Panc1 (cell line): ENCODE measurements at places on chromosomes 6 and 20. TPM values are rescaled to one million over a fixed set of nuclear protein-coding genes. Genes with fewer than 3 reads are reported as not detected.

GRCh38 chr6:163085426-163085825 lies 329.1 kb upstream of the QKI start:
- no peak overlapping the region for H3K27ac ChIP-seq
- DNase-seq: no peak
- no peaks in the 10 kb centered on the region for H3K4me1 ChIP-seq
- H3K4me3 ChIP-seq: no peak overlapping the region

AURKA gene
- total RNA-seq: 115 TPM

TCFL5 gene
- total RNA-seq: 23.8 TPM

TREM2 gene
- not detected for total RNA-seq

COL9A3 gene
- 46.6 TPM for total RNA-seq

DNA sequence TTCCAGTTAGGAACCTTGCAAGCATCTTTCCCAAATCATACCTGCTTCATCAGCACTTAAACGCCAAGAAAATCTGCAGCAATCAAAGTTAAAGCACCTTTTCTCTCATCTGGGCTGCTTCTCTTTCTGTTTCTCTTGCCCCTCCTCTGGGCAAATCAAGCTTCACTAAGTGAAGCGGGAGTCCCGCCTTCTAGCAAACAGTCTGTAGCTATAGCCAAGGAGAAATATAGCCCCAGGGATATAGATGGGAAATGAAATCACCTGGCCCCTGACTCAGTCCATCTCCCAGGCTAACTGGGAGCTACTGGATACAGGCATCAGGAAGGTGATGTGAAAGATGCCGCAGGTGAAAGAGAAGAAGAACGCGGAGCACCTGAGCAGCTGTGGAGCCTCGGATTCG lies 481.9 kb downstream of the C6orf118 start:
- no peaks in the 10 kb centered on the region for H3K27me3 ChIP-seq
- no peak overlapping the region for H3K4me3 ChIP-seq
- H3K4me1 ChIP-seq: no peaks in the 10 kb centered on the region

OPRM1 gene
- total RNA-seq: not detected

- no peak overlapping the region for H3K27ac ChIP-seq
- no peaks in the 10 kb centered on the region for H3K4me1 ChIP-seq
Observed at GRCh38 chr20:8795404-8795803, 273.5 kb upstream of the PLCB4 start.

- no peak overlapping the region for H3K4me3 ChIP-seq
- H3K36me3 ChIP-seq: no peaks in the 10 kb centered on the region
- H3K27ac ChIP-seq: no peak overlapping the region
- no peak for DNase-seq
Observed at GRCh38 chr20:53028337-53029007, 56.3 kb downstream of the TSHZ2 start.

DNA sequence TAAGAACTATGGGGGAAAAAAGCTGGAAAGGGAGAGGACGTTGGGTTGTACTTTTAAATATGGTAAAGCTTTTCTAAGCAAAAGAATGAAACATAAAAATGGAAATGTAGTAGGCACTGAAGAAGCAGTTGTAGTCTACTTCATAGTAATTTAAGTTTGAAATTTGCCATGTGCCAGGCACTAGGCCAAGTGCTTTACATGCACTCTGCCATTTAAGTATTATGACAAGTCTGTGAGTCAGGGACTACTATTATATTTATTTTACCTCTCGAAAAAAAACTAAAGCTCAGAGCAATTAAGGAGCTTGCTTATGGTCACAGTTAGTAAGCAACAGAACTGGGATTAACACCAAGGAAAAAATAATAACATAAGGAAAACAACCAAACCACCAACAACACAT lies 257.8 kb downstream of the GMDS start:
- H3K4me1 ChIP-seq: no peaks in the 10 kb centered on the region
- no peaks in the 10 kb centered on the region for H3K36me3 ChIP-seq
- H3K27ac ChIP-seq: no peak overlapping the region
- no peak overlapping the region for H3K4me3 ChIP-seq

PRRT1 gene
- 1.3 TPM for total RNA-seq

DNA sequence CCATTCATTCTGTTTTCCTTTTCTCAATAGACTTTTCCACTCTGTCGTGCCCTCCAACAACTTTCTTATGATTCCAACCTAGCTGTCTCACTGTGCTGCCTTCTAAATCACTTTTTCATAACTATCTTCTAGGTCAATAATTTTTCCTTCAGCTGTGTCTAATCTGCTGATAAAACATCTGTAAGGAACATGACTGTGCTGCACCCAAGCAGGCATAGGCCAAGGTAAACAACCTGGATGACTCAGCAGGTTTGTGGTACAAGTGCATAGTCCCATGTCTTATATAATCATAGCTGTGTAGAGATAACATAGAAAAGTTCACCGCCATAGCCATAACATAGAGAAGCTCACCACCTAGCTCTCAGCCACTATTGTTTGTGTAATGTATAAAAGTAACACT lies 332.3 kb downstream of the PLCB1 start:
- H3K27ac ChIP-seq: no peak overlapping the region
- H3K4me1 ChIP-seq: no peaks in the 10 kb centered on the region
- DNase-seq: no peak
- no peaks in the 10 kb centered on the region for H3K36me3 ChIP-seq
- H3K4me3 ChIP-seq: no peak overlapping the region

DNA sequence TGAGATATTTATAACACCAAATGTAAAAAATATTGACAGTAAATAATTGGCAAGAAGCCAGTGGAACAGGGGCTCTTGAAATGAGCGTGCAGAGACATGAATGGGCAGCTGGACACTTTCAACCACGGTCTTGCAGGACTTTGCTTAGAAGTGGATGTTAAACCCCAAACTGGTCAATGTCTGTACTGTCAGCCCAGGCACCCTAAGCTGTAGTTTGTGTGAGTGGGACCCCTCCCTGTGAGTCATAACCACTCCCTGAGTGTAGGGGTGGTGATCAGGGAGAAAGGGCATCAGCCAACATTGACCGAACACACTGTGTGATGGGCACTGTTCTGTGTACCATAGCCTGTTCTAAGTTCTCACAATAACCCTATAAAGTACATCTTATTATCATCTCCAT lies 108.6 kb downstream of the FIG4 start:
- H3K27me3 ChIP-seq: no peaks in the 10 kb centered on the region
- H3K27ac ChIP-seq: no peak overlapping the region

GRCh38 chr6:11163932-11164331 lies 52.4 kb upstream of the ERVFRD-1 start:
- no peaks in the 10 kb centered on the region for H3K27me3 ChIP-seq
- H3K36me3 ChIP-seq: no peaks in the 10 kb centered on the region
- H3K27ac ChIP-seq: no peak overlapping the region
- no peaks in the 10 kb centered on the region for H3K4me1 ChIP-seq
- no peak for DNase-seq
- H3K4me3 ChIP-seq: no peak overlapping the region

- H3K27me3 ChIP-seq: no peaks in the 10 kb centered on the region
- no peaks in the 10 kb centered on the region for H3K4me1 ChIP-seq
- no peak overlapping the region for H3K4me3 ChIP-seq
- no peaks in the 10 kb centered on the region for H3K36me3 ChIP-seq
- H3K27ac ChIP-seq: no peak overlapping the region
Observed at GRCh38 chr6:41799559-41799911, 12.0 kb downstream of the TOMM6 start.

- DNase-seq: no peak
- 0 out of 2 replicates have a peak, but pooled peaks cover 12% of the 10 kb centered on the region for H3K27me3 ChIP-seq
- no peak overlapping the region for H3K27ac ChIP-seq
- no peaks in the 10 kb centered on the region for H3K36me3 ChIP-seq
- H3K4me3 ChIP-seq: no peak overlapping the region
- no peaks in the 10 kb centered on the region for H3K4me1 ChIP-seq
Observed at GRCh38 chr6:167396659-167397490, 72.0 kb downstream of the TTLL2 start.

- H3K27me3 ChIP-seq: no peaks in the 10 kb centered on the region
- no peak for DNase-seq
- H3K27ac ChIP-seq: no peak overlapping the region
Observed at GRCh38 chr6:94588301-94588700, 989.0 kb upstream of the MANEA start.

GRCh38 chr6:108837236-108837971 lies 10.8 kb upstream of the ARMC2 start:
- no peaks in the 10 kb centered on the region for H3K4me1 ChIP-seq
- H3K4me3 ChIP-seq: no peak overlapping the region
- no peak for DNase-seq
- H3K36me3 ChIP-seq: no peaks in the 10 kb centered on the region

GRCh38 chr6:108159981-108160380 lies 5.8 kb upstream of the NR2E1 start:
- DNase-seq: no peak
- peaks cover 75% of the 10 kb centered on the region for H3K27me3 ChIP-seq
- peaks cover 8% of the 10 kb centered on the region; the same call in 1 of the 2 replicates for H3K4me1 ChIP-seq
- H3K4me3 ChIP-seq: no peak overlapping the region
- H3K27ac ChIP-seq: no peak overlapping the region
- H3K36me3 ChIP-seq: no peaks in the 10 kb centered on the region; the same call in 1 of the 2 replicates

- no peak overlapping the region for H3K4me3 ChIP-seq
- H3K27ac ChIP-seq: no peak overlapping the region
- no peaks in the 10 kb centered on the region for H3K4me1 ChIP-seq
- DNase-seq: no peak
- H3K36me3 ChIP-seq: no peaks in the 10 kb centered on the region
- peaks cover 8% of the 10 kb centered on the region for H3K27me3 ChIP-seq
Observed at GRCh38 chr20:19473216-19473921, 260.9 kb downstream of the SLC24A3 start.

GRCh38 chr6:27406085-27406484 lies 17.5 kb downstream of the ZNF391 start:
- no peaks in the 10 kb centered on the region for H3K27me3 ChIP-seq
- H3K4me1 ChIP-seq: no peaks in the 10 kb centered on the region
- DNase-seq: no peak
- H3K4me3 ChIP-seq: no peak overlapping the region

- no peak overlapping the region for H3K4me3 ChIP-seq
- H3K27ac ChIP-seq: no peak overlapping the region
- no peak for DNase-seq
- no peaks in the 10 kb centered on the region for H3K36me3 ChIP-seq
Observed at GRCh38 chr20:59831916-59832270, 101.5 kb downstream of the SYCP2 start.
